ENCODE measurements at places on chromosomes 7 and 10.
A peak's percentile ranks its signal among the peaks of the same experiment; 100 is the strongest.

GRCh38 chr10:14010769-14011574 lies 319.8 kb downstream of the FRMD4A start:
- DNase-seq = no peak

- no peak for DNase-seq
Observed at GRCh38 chr7:55198634-55199392, 166.3 kb upstream of the LANCL2 start.

DNA sequence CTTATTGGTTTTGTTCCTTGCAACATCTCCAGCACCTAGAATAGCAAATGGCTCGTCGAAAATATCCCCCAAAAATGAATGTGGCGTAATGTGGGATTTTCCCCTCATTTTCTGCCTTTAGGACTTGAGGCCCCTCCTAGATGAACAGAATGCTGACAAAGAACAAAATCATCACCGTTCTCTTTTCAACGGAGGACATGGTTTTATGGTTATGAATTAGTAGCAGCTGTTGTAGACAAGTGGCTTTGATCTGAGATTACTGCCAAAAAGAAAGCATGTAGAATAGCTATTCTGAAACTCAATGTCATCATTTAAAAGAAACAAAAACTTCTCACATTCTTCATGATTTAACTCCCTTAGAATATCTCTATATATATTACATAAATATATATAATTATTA lies 17.2 kb upstream of the CALN1 start:
- no peak for DNase-seq

- no peak for DNase-seq
Observed at GRCh38 chr7:2172311-2173188, 60.2 kb downstream of the MAD1L1 start.

- DNase-seq = no peak
Observed at GRCh38 chr7:95245828-95246500, 78.4 kb downstream of the PON1 start.

- no peak for DNase-seq
Observed at GRCh38 chr10:37713132-37713501, 144.3 kb downstream of the ZNF248 start.

DNA sequence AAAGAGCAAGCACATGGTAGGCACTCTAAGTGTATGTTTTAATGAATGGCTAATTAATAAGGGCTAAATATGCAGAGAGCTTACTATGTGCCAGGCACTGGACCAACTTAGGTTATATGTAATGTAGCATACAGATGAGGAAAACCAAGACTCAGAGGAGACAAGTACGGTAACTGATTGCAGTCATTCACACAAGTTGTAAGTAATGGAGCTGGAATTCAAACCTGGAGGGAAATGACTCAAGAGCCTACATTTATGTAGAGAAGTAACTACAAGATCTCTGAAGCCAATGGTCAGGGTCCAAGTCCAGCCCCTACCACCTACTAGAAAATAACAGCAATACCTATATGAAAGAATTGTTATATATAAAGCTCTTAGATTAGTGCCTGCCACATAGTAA lies 97.3 kb upstream of the KCNIP2 start:
- no peak for DNase-seq

DNA sequence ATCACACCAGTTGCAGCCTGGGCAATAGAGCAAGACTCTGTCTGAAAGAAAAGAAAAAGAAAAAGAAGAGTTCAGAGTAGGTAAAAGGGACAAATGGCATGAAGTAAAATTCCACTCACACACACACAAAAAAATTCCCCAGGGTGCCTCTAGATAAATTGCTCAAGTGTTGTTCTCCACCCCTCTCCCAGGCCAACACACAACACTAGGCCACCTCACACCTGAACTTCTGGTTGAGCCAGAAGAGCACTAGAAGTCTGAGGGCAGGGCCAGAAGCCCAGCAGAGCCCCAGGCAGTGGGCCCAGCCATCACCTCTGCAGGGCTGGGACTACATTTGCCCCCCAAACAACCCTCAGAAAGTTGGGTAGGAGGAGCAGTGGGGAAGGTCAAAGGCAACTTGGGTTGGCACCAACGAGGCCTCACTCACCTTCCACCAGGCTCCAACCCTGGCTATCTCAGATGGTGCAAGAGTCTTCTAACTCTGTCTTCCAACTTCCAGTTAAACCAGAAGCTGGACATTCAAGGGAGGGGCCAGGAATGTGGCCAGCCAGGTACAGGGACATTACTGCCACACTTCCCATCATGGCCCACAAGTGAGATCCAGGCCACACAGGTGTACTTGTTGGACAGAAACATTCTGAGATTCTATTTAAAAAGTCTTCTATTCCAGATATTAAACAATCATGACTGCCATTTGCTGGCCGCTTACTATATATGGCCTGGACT lies 25.6 kb upstream of the DLX6 start:
- DNase-seq = no peak

- DNase-seq = no peak
Observed at GRCh38 chr10:16445770-16446469, 9.1 kb downstream of the PTER start.

DNA sequence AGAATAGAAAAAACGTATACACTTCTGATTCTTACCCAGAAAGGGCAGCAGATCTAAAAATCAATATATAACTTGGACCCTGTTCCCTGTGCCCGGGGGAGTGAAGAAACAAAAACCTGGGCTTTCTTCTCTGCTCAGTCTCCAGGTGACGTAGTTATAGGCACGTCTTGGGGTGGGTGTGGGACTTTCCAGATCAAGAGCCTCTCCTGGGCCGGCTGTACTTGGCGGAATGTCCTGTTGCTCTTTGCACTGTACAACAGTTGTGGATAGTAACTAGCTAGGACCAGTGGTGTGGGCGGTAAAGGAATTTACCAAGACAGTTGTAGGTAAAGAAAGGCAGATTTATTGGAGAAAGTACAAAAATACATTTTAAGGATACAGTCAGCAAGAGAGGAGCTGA lies 40.4 kb upstream of the STEAP4 start:
- no peak for DNase-seq

- DNase-seq = no peak
Observed at GRCh38 chr7:100137851-100138760, 10.6 kb upstream of the LAMTOR4 start.

- DNase-seq = no peak
Observed at GRCh38 chr10:20767028-20767427, 130.1 kb downstream of the NEBL start.

DNA sequence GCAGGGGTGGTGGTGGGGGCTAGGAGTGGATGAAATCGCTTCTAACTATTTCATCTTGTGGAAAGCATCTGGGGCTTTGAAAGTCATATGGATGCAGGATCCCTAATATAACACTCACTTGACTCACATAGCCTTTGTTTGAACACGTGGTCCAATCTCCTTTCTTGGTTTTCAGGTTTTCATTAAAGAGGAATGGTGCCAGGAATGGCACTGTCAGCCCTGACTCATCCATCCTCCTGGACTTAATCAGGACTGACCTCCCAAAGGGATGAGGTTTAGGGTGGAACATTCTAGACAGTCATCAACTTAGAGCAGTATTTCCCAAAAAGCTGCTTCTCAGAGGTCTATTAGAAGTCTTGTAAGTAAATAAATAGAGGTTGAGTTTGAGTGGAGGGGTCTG lies 162.0 kb upstream of the PLXNA4 start:
- DNase-seq = no peak

GRCh38 chr10:68992636-68993440 lies 4.2 kb downstream of the KIFBP start:
- DNase-seq = no peak

DNA sequence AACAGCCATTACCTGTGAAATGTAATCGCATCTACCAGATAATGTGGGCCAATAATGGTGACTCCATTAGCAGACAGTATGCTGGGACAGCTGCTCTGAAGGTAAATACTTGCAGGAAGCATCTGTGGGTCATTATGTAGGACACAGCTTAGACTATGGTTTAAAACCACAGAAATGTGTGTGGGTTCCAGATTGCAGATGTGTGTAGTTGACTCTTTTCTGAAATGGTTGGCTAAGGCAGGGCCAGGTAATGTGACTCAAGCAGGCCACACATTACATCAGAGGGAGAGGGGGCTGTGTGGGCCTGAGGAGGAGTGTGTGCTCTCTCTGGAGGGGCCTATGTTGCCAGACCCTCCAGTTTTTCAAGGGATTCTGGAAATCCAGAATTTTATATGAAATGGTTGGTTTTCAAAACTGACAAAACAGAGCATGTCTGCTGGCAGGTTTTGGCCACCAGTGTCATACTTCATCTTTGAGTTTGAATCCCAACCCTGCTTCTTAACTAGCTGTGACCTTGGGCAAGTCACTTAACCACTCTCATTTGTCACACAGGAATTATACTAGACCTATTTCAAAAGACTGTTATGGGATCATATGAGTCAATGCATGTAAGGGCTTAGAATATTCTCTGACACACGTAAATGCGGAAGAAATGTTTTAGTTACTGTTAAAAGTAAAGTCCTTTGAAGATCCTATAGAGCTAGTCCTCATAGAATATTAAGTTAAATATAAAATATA lies 64.5 kb downstream of the MCMBP start:
- DNase-seq = no peak

DNA sequence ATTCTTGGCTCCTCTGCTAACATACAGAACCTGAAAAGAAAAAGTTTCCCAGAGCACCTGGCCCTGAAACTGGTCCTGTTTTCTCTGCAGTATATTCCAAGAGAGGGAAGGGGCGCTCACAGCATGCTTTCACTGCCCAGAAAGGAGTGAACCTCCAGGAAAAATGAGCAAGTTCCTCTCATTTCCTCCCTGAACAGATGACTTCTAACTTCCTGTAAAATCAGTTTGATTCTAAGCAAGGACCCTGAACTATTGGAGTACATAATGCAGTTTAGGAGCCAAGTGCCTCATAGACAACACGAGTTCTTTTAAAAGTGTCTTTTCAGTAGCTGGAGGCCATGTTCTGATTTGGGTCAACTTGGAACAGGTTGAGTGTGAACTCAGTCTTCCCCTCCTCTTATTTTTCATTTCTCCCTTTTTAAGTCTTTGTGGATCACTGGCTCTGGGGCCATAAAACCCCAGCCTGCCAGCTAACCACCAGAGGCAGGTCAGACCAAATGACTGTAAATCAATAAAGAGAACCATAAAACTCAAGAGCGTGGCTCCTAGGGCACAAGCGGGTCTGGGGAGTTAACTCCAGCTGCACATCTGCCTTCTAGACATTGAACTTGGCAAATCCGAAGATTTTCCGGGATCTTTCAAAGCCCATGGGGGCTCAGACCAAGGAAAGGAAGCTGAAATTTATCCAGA lies 5.9 kb upstream of the LRRC18 start:
- DNase-seq = no peak

DNA sequence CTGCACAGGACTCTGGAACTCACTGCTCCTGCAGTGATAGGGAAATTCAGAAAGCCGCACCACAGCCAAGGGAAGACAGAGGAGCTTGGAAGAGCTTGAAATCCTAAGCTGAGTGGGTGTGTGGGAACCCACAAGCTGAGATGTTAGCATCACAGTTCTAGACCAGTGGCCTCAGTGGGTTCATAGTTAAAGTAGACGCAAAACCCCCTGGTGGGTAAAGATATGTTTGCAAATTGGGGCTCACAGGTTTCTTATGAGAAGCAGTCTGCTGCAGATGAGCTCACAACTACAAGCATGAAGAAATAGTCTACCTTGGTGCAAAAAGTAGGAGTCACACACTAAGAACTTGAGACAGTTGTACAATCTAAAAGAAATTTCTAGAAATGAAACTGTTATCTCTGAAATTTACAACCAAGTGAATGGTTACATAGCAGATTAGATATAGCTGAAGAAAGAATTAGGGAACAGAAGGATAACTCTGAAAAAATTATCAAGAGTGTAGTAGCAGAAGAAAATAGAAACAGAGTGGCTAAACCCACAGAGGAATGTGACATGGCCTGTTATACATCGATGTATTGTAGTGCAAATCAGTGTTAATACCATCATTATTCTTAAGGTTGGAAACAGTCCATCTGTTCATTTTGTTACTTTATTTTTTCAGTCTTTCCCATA lies 77.2 kb downstream of the DYNC2I1 start:
- DNase-seq = no peak

DNA sequence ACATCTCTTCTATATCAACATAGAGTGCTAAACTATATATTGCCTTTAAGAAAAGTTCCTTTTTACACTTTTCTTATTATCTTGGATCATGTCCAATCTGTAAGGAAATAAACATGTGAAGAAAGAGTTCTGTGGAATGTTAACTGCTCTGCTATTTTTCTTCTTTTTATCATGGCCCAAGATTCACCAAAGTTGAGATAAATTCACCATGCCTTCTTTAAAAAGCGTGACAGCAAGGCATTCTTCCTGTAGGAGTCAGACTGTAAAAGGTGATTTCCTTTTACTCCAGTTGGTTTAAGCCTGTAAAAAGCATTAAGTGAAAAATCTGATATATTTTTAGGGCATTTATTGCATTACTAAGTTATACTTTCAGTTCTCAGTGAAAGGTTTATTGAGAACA lies 165.7 kb upstream of the FZD1 start:
- no peak for DNase-seq

DNA sequence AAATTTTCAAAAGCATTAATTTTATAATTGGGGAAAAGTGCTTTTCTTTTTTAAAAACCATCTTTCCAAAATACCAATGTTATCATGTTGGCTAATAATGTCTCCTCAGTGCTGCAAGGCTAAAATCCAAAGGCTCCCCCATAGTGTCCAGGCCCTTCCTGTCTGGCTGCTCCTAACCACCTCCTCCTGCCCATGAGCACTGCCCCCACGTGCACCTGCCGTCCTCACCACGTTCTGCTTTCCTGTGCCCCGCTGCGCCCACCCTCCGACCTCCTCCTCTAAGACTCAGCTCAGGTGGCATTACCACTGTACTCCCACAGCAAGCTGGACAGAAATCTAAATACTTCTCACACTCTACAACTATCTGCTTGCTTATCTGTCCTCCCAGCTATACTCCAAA lies 17.7 kb downstream of the PAXIP1 start:
- DNase-seq = no peak

DNA sequence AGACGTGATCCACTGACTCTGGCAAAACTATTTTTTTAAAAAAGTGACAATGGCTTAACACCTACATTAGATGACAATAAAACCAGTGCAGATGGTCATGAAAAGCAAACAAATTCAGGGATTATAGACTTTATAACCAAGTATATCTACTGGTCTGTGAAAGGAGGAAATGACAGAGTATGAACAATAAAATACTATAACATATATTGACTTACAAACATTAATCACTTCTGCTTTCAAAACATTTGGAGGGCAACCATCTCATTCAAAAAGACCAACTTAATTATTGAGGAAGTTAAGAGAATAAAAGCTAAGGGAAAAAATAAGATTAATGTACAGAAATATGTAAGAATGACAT lies 34.8 kb downstream of the JMJD1C start:
- no peak for DNase-seq

DNA sequence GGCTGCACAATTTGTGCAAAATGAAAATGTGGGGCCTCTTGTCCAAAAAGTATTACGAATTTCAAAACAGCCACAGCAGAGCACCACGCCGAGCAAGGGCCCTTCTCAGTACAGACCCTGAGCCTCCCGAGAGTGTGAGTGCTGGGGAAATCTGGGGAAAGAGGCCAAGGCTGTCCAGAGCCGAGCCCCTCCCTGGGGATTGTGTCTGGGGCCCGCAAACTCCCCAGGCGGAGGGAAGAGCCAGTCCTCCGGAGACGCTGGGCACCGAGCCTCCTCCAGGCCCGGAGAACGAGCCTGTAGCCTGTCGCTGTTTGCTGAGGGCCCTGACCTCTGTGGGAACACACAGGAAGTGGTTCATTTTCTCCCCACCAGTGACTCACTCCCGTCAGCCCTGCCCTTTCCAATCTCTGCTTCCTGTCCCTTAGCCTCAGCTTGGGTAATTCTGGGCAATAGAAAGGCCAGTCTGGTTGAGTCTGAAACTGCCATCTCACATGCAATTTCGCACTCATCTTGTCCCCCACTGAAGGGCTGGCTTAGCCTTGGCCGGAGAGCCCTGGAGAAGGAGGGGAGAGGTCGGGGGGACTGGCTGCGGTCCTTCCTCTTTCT lies 19.5 kb upstream of the GNA12 start:
- DNase-seq = peak; percentile 35
